ENCODE measurements at places on chromosomes 3 and 15. TPM values are rescaled to one million over a fixed set of nuclear protein-coding genes. Genes with fewer than 3 reads are reported as not detected.

DNA sequence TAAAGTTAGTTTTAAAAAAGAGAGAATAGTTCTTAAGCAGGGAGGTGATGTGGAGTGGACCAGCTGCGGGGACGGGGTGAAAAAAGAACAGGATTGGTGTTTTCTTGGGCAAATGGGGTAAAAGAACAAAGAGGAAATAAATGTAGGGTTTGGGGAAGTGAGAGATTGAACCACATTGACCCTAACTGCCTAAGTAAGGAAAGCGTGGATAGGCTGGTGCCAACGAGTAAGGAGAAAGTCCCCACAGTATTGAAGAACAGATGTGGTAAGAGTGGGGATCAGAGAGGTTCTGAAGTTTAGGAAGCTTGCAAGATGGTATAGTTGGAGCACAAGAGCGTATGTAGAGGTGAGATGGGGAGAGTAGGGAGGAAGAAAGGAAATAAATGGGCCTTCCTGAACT, 17.0 kb downstream of the IREB2 start:
- DNase-seq, result no peak

CRBN gene
- total RNA-seq, result 20.5 TPM

- no peak for DNase-seq
Measured at GRCh38 chr3:191141728-191142127, 57.3 kb upstream of the OSTN start.

TUSC7 gene
- total RNA-seq, result not detected

DNA sequence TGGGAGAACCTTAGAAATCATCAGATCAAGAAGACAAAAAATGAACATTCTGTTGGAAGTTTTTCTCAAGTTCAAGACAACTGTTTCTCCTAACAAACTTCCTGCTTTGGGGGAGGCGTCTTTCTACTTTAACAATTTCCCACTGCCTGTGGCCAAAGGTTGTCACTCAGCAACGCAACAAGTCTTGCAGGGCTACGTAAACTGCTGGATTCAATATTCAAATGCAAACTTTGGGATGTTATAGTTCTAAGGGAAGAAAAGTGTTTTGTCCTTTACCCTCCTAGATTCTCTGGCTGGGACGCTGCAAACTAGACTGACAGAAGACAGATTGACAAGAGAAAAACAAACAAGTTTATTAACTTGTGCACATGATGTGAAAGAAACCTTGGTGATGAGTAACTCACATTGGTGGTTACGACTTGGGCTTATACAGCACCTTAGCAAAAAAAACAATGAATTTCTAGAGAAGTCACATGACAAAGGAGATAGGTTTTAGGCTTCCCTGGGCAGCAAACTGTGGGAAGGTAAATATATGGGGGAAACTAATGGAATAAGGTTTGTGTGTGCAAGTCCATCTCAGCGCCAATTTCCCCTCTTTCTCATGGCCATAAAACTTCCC, 34.0 kb upstream of the ARPIN start:
- DNase-seq, result no peak

DNA sequence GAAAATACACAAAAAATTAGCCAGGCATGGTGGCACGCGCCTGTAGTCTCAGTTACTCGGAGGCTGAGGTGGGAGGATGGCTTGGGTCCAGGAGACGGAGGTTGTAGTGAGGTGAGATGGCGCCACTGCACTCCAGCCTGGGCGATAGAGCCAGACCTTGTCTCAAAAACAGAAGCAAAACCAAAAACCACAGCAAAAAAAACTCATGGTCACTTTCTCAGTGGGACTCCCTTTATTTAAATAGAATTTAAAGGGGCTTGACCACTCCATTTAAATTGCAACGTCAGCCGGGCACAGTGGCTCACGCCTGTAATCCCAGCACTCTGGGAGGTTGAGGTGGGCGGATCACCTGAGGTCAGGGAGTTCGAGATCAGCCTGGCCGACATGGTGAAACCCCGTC, 32.8 kb downstream of the ARHGAP31 start:
- no peak for DNase-seq

PP2D1 gene
- not detected for total RNA-seq

DNA sequence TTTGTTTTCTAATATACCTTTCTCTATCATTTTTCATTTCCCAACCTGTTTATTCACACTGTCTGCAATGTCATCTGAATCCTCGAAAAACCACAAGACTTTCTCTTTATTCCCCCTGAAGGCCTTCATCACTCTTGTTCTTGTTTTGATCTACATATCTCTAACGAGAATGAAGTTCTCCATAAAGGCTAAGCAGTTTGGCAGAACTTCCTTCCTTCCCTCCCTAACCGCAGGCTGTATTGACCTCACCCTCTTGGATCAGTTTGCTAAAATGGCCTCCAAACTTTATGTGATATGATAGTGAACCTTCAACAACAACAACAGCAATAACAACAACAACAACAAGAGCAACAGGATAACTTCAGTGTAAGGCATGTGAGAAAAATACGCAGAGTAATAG, 392.8 kb downstream of the TIGIT start:
- no peak for DNase-seq

DNA sequence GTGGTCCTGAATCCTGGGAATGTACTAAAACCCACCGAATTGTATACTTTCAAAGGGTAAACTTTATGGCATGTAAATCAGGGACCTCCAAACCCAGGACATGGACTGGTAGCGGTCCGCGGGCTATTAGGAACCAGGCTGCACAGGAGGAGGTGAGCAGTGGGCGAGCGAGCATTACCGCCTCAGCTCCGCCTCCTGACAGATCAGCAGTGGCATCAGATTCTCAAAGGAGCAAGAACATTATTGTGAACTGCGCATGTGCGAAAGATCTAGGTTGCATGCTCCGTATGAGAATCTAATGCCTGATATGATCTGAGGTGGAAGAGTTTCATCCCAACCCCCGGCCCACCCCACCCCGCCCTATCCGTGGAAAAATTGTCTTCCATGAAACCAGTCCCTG, 22.2 kb downstream of the HEG1 start:
- DNase-seq, result no peak

DNA sequence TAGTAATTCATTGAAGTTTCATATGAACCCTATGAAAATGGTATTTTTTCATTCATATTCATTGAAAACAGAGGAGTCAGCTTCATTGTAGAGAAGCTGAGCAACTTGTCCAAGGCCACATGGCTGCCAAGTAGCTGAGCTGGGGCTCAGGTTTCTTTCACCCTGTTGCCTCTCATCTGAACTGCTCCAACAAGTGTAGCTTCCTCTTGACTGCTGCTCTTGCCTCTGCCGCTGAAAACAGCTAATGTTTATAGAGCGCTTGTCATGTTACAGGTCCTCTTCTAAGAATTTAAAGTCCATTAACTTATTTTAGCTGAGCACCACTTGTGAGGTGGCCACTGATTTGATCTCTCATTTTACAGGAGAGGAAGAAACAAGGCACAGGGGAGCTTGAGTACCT, 81.1 kb downstream of the PDCD6IP start:
- DNase-seq, result no peak

DNA sequence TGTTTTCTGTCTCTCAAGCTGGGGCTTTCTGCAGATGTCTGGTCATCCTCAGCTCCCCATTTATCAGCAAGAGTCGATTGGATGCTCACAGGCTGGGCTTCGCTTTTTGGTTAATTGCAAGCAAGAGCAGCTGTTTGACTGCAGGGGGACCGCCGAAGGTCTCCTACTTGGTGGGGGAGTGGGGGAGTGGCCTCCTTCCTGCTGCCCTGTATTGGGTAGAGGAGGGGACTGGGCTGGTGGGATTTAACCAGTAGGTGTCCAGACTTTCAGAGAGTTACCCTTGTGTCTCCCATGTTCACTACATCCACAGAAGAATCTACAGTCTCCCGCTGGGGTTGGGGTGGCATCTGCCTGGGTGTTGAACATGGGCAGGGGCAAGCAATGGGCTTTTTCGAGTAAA, 78.7 kb downstream of the PLXNA1 start:
- DNase-seq, result peak; percentile 82

CHDH gene
- 11.7 TPM for total RNA-seq

DNA sequence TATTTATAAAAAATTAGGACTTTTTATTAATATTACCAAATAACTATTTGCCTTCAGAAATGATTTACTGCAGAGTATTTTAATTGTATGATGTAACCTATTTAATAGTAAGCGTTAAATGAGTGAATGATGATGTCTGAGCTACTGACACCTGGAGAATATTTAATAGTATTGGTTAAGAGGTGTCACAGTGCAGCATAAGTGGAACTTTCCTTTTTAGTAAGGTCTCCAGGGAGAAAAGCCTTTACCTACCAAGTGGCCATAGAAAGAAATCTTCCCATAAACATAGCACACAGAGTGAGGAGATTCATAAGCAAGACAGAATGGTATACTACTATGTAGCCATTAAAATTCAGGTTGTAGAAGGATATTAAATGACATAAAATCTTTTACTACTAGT, 441.7 kb downstream of the TBL1XR1 start:
- no peak for DNase-seq

- DNase-seq, result peak; percentile 29
Measured at GRCh38 chr15:99181545-99181971, 67.8 kb downstream of the TTC23 start.

- no peak for DNase-seq
Measured at GRCh38 chr3:481111-481510, 284.5 kb downstream of the CHL1 start.

POPDC2 gene
- total RNA-seq, result 0.59 TPM

ITPR1 gene
- total RNA-seq, result 4.4 TPM

- no peak for DNase-seq
Measured at GRCh38 chr3:69326855-69327300, 59.0 kb downstream of the FRMD4B start.

GRCh38 chr3:192831111-192831644, 86.5 kb downstream of the MB21D2 start:
- DNase-seq, result no peak

GRCh38 chr3:155076888-155077287, 3.2 kb upstream of the MME start:
- DNase-seq, result no peak

BCL2A1 gene
- total RNA-seq, result not detected

ATP13A5 gene
- 0.03 TPM for total RNA-seq

CELF6 gene
- total RNA-seq, result not detected

GRCh38 chr15:63491979-63492378, 12.4 kb upstream of the USP3 start:
- no peak for DNase-seq

RETNLB gene
- not detected for total RNA-seq

SPG11 gene
- total RNA-seq, result 36.4 TPM

SH3GL3 gene
- total RNA-seq, result 6.8 TPM

DNA sequence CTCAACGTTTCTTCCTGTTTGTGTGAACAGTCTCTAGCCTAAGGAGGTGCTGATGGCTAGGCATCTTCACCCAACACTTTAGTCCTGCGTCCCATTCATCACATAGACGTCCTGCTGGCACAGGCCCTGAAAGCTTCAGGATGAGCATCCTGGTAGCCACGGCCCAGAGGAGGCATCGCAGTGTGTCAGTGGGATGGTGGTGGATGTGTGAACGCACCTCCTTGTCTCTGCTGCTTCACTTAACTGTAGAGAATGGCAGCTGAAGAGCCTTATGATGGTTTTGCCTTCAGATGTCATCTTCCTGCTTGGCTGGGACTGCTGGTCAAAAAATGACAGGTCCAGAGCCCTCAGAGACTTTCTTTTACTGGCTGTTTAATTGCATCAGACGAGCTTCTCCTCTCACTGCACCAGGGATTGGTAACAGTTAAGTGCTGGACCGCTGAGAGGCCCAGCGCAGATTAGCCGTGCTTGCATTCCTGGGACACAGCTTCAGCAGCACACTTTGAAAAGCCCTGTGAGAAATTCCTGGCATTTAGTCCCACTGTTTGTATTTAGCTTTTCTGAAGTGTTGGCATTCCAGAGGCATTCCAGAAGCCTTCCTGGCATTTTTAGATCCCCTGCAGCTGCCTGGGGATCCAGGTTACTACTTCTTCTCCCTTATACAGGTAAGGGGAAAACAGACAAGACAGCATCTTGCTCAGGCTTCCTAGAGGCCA, 132.4 kb upstream of the PLXNA1 start:
- DNase-seq, result peak; percentile 69

- DNase-seq, result no peak
Measured at GRCh38 chr3:116198087-116198486, 247.2 kb downstream of the LSAMP start.

- no peak for DNase-seq
Measured at GRCh38 chr3:5144316-5144994, 22.4 kb downstream of the ARL8B start.

SLC9C1 gene
- 0.41 TPM for total RNA-seq

ZNF860 gene
- 1.5 TPM for total RNA-seq

GRCh38 chr3:139128803-139129202, 84.1 kb upstream of the PRR23C start:
- no peak for DNase-seq

- DNase-seq, result no peak
Measured at GRCh38 chr15:51343466-51343865, 2.0 kb downstream of the GLDN start.

All from H7 (cell line).